Chondrocyte (in vitro differentiated cells): ENCODE measurements at places on chromosomes 13 and 19.

DNA sequence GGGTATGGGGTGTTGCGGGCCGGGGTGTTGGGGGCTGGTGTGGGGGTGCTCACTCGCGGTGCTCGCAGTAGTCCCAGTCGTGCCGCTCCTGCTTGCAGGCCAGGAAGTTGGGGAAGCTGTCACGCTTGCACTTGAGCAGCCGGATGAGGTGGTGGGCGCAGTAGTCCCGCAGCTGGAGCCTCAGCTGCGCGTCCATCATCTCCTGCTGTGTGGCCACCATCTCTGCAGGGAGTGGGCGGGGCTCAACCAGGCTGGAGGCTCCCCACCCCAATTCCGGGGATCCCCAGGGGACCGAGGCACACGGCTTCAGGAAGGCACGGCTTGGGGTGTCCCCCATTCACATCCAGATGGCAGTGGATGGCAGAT lies 5.2 kb downstream of the NDUFB7 start:
- H3K36me3 ChIP-seq = peaks cover 3% of the 10 kb centered on the region
- H3K27me3 ChIP-seq = no peaks in the 10 kb centered on the region
- no peak overlapping the region for H3K4me3 ChIP-seq
- DNase-seq = no peak
- no peak overlapping the region for H3K27ac ChIP-seq
- peaks cover 22% of the 10 kb centered on the region for H3K4me1 ChIP-seq

- no peak for DNase-seq
- H3K4me1 ChIP-seq = no peaks in the 10 kb centered on the region
- no peak overlapping the region for H3K4me3 ChIP-seq
- H3K36me3 ChIP-seq = peaks cover 3% of the 10 kb centered on the region
These were observed 197.1 kb upstream of the IRS2 start for GRCh38 chr13:109983447-109983846.

DNA sequence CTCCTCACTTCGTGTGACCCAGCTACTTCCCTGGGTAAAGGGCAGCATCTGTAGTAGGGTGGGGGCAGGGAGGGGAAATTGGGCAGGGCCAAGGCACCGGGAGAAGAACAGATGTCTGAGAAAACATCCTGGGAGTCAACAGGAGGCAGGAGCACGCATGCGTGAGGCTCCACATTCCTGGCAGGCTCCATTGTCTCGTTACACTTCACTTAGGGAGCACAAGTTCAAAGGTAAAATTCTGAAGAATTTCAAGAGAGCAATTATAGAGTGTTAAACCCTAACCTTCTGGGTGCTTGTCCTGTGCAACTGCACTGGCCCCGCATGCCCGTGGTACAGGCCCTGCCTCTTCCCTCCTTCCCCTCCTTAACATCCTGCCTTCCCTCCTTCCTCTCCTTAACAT lies 79.6 kb upstream of the POMP start:
- no peak overlapping the region for H3K4me3 ChIP-seq
- H3K36me3 ChIP-seq = no peaks in the 10 kb centered on the region
- H3K27me3 ChIP-seq = no peaks in the 10 kb centered on the region

- no peaks in the 10 kb centered on the region for H3K27me3 ChIP-seq
- DNase-seq = no peak
- H3K27ac ChIP-seq = no peak overlapping the region
These were observed 24.4 kb downstream of the NLRP13 start for GRCh38 chr19:55907746-55908145.

DNA sequence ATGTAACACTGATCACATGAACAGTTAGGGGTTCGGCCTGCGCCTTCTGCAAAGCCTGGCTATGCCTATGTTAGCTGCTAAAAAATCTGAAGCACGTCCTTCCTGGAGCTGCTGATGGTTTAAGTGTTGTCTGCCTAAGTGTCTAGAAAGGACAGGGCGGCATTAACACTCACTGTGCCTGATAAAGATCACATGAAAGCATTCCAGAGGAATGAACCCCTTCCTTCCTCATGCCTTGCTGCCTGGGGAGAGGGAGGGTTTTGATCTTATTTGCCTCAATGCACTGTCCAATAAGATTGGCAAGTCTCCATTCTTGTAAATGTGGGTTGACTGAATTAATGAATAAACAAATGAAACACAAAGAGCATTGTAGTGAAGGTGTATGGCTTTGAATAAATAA lies 5.2 kb downstream of the DOCK9 start:
- no peaks in the 10 kb centered on the region for H3K27me3 ChIP-seq
- no peaks in the 10 kb centered on the region for H3K36me3 ChIP-seq
- peaks cover 59% of the 10 kb centered on the region for H3K4me1 ChIP-seq
- no peak overlapping the region for H3K4me3 ChIP-seq
- peak overlapping the region; percentile 70 for H3K27ac ChIP-seq

DNA sequence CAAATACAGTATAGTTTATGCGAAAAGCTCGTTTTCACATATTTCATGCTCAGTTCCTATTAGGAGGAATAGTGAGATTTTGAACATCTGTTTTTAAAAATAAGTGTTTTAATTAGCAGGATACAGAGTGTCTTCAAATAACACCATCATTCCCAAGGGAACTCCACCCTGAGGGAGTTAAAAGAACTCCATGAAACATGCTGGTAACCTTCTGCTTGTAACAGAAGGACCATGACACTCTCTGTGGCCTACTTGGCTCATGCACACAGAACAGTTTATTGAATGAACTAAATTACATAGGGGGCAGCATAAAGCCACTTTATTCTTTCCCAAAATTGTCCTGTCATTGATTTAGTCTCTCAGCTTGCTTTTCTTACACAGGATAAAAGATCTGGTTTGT lies 809.5 kb upstream of the SLITRK6 start:
- H3K27ac ChIP-seq = no peak overlapping the region
- no peak overlapping the region for H3K4me3 ChIP-seq
- DNase-seq = no peak

GRCh38 chr19:49468199-49468598 lies 5.8 kb upstream of the FLT3LG start:
- H3K27ac ChIP-seq = no peak overlapping the region
- H3K36me3 ChIP-seq = peaks cover 5% of the 10 kb centered on the region
- no peak overlapping the region for H3K4me3 ChIP-seq
- DNase-seq = no peak

- DNase-seq = no peak
- peaks cover 9% of the 10 kb centered on the region for H3K4me1 ChIP-seq
- H3K27me3 ChIP-seq = no peaks in the 10 kb centered on the region
- H3K4me3 ChIP-seq = no peak overlapping the region
- peaks cover 7% of the 10 kb centered on the region for H3K36me3 ChIP-seq
These were observed 147.4 kb downstream of the RNF17 start for GRCh38 chr13:24911133-24911908.

- no peak for DNase-seq
- no peak overlapping the region for H3K27ac ChIP-seq
- H3K4me3 ChIP-seq = no peak overlapping the region
- no peaks in the 10 kb centered on the region for H3K4me1 ChIP-seq
- peaks cover 19% of the 10 kb centered on the region for H3K36me3 ChIP-seq
- H3K27me3 ChIP-seq = no peaks in the 10 kb centered on the region
These were observed 18.5 kb downstream of the PPP1R12C start for GRCh38 chr19:55098716-55099556.

DNA sequence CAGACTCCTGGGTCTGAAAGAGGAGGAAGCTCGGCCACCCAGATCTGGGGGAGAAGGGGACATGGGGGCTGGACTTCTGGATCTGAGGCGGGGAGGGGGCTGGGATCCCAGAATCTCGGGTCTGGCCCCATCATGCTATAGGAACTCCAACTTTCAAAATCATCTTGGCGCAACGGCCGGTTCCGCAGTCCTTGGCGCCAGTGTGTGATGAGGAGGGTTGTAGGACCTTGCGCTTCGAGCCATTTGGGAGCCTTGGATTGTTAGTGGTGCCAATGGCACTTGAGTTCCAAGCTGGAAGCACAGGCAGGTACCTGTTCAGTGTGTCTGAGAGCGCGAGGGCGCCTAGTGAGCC lies 324 bp downstream of the RUVBL2 start:
- no peak for DNase-seq
- H3K27me3 ChIP-seq = no peaks in the 10 kb centered on the region
- peaks cover 43% of the 10 kb centered on the region for H3K4me1 ChIP-seq
- H3K4me3 ChIP-seq = peak overlapping the region; percentile 98

GRCh38 chr19:4966591-4966990 lies 2.3 kb upstream of the KDM4B start:
- peak overlapping the region; percentile 65 for H3K27ac ChIP-seq
- H3K36me3 ChIP-seq = no peaks in the 10 kb centered on the region
- DNase-seq = no peak

GRCh38 chr19:29675650-29676186 lies 10.5 kb downstream of the PLEKHF1 start:
- peaks cover 14% of the 10 kb centered on the region for H3K36me3 ChIP-seq
- DNase-seq = no peak
- H3K4me3 ChIP-seq = no peak overlapping the region
- no peaks in the 10 kb centered on the region for H3K27me3 ChIP-seq
- peaks cover 28% of the 10 kb centered on the region for H3K4me1 ChIP-seq
